NCI-H1930 (cell line): ENCODE measurements at places on chromosomes 4 and X.

GRCh38 chr4:38489011-38489861 is 174.8 kb upstream of the KLF3 start:
- DNase-seq, result no peak

DNA sequence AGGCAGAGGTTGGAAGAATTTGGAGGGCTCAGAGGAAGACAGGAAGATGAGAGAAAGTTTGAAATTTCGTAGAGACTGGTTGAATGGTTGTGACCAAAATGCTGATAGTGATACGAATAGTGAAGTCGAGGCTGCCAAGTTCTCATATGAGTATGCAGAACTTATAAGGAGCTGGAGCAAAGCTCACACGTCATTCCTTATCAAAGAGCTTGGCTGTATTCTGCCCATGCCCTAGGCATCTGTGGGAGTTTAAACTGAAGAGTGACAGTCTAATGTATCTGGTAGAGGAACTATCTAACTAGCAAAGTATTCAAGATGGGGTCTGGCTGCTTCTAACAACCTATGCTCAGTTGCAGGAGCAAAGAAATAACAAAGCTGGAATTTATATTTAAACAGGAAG is 102.1 kb downstream of the PCDH18 start:
- DNase-seq, result no peak

DNA sequence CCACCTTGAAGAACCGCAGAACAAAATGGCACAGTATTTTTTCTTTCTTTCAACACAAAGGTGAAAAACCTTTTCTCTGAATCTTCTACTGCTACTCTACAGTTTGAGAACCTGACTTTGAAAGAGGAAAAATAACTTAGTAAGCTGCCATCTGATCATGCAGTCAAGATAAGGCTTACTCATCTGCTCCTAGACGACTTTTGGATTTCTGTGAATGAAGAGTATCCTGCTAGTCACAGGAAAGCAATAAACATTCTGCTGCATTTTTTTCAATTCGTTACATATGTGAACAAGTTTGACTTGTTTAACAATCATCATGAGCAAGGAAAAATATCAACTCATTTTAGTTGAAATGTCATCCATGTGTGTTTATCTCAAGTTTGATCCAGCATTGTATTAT is 25.2 kb downstream of the TIGD2 start:
- no peak for DNase-seq

GRCh38 chrX:94454606-94455005 is 780.6 kb downstream of the FAM133A start:
- no peak for DNase-seq

GRCh38 chr4:68175562-68176155 is 46.0 kb upstream of the TMPRSS11F start:
- peak; percentile 41 for DNase-seq
